ENCODE measurements at places on chromosomes 7 and 10. TPM values are rescaled to one million over a fixed set of nuclear protein-coding genes. Genes with fewer than 3 reads are reported as not detected.

CLEC2L gene
- total RNA-seq = 0.79 TPM

ANKRD1 gene
- 0.19 TPM for total RNA-seq

HMX2 gene
- 0.19 TPM for total RNA-seq

GSAP gene
- total RNA-seq = 14.6 TPM

NYAP1 gene
- total RNA-seq = 27.3 TPM

NME8 gene
- 5.8 TPM for total RNA-seq

ASB10 gene
- 0.39 TPM for total RNA-seq

CYP3A4 gene
- 1.8 TPM for total RNA-seq

RPEL1 gene
- total RNA-seq = not detected

LEP gene
- 0.55 TPM for total RNA-seq

GRCh38 chr7:4103352-4104091 is 578.6 kb upstream of the FOXK1 start:
- no peak for DNase-seq

DNA sequence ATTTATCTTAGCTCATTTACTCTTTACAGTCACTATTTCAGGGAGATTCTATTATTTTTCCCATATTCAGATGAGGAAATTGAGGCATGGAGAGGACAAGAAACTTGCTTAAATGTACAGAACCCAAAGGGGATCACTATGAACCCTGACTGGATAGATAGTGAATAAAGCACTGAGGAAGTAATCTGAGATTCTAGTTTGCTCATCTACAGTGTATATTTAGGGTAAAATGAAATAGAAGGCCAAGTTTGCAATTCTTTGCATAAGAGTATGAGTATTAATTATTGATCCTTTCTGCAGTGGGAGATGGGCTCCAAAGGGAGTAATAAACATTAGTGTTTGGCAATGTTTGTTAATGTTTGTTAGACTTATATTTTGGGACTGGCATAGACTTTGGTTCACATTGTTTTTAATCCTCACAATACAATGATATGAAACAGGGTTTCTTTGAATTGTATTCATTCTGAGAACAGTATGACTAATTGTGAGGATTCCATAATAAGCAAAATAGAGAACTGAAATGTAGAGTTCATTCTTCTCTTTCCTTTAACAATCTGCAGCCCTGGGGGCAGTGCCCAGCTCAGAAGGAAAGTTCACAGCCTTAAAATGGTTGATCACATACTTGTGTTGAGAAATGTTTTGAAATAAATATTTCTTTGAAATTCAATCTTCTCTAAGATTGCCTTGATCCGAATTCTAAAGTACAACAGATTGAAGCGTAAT is 131.0 kb upstream of the ZNF804B start:
- no peak for DNase-seq

- no peak for DNase-seq
These were observed 12.1 kb upstream of the TRPV6 start for GRCh38 chr7:142897691-142898090.

DNA sequence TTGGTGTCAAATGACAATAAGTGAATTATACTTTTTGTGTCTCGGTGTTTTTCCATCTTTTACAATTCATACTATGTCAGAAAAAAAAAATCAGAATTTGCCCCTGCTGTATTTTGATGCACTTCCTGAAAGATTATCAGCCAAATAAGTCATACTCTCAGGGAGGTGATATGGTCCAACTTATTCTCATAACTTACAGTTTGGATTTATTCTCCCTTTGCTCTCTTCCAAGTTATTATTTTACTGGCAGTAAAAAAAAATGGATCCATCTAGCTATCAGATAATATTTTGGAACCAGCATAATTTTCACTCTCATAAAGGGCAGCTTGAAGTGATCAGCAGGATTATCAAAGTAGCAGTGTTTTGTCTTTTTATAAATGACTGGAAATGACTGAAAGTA is 337.1 kb downstream of the BMPER start:
- no peak for DNase-seq

DNA sequence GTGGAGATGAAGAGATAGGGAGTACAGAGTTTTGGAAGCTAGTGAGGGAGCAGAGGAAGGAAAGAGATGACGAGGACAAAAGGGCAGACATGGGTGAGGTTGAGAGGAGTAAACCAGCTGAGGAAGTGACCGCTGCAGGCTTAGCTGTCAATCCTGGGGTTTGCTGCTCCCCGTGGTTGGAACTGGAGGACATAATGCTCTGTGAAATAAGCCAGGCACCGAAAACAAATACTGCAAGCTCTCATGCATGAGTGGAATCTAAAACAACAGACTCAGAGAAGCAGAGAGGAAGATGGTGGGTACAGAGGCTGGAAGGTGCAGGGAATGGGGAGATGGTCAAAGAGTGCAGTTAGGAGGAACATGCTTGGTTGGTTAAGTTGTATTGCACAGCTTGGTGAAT is 482.2 kb upstream of the C7orf33 start:
- DNase-seq = no peak

- DNase-seq = no peak
These were observed 124.3 kb downstream of the SKIDA1 start for GRCh38 chr10:21401196-21401595.

DNA sequence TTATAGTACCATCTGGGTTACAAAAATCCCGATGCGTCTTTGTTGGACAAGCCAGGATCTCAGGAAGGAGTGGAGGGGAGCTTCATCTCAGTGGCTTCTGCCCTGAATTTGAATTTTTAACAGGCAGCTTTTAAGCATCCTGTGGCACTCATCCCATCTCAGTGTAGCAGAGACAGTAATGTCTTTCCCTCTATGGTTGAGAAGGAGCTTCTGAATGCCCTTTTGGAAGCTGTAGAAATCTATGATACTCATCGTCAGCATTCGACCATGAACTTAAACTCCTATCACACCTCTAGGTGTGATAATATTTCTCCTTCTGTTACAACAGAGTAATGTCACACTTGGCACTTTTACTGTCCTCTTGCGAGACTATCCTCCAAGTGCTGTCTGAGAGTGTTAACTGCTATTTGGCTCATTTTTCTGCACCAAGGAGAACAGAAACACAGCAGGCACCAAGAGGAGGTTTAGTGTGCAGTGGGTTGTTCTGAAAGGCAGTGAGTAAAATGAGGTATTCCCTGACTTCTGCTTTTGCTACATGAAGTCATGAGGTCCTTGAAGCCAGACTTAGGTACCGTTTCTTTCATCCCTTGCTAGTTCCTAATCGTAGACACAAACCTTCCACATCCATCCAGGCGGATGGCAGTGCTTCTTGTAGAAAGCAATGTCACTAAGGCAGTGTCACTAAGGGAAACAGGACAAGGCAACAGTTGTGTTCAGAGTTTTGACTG is 177.4 kb downstream of the CELF2 start:
- no peak for DNase-seq

- DNase-seq = no peak
These were observed 17.4 kb downstream of the UBE2D4 start for GRCh38 chr7:43943417-43944187.

- no peak for DNase-seq
These were observed 855.5 kb upstream of the POM121L12 start for GRCh38 chr7:52179934-52180333.

DNA sequence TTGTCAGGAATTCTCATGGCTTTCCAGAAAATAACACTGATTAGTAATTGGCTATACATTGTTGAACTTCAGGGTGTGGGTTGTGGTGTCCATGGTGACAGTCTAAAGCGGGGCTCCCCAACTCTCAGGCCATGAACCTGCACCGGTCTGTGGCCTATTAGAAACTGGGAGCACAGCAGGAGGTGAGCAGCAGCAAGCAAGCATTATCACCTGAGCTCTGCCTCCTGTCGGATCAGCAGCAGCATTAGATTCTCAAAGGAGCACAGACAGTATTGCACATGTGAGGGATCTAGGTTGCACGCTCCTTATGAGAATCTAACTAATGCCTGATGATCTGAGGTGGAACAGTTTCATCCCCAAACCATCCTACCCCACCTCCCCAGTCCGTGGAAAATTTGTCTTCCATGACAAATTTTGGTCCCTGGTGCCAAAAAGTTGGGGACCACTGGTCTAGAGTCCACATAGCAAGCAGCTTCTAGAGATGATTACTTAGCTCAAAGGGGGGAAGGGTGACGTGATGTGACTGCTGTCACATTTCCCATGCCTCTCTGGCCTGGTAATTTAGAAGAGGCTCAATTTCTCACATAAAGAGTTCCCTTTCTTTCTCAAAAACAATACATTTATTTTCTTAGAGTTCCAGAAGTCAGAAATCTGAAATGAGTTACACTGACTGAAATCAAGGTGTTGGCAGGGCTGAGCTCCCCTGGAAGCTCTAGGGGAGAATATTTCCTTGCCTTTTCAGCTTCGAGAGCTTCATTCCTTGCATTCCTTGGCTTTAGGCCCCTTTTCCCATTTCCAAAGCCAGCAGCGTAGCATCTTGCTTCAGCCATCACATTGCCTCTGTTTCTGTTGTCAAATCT is 17.6 kb upstream of the FAM221A start:
- DNase-seq = no peak

DNA sequence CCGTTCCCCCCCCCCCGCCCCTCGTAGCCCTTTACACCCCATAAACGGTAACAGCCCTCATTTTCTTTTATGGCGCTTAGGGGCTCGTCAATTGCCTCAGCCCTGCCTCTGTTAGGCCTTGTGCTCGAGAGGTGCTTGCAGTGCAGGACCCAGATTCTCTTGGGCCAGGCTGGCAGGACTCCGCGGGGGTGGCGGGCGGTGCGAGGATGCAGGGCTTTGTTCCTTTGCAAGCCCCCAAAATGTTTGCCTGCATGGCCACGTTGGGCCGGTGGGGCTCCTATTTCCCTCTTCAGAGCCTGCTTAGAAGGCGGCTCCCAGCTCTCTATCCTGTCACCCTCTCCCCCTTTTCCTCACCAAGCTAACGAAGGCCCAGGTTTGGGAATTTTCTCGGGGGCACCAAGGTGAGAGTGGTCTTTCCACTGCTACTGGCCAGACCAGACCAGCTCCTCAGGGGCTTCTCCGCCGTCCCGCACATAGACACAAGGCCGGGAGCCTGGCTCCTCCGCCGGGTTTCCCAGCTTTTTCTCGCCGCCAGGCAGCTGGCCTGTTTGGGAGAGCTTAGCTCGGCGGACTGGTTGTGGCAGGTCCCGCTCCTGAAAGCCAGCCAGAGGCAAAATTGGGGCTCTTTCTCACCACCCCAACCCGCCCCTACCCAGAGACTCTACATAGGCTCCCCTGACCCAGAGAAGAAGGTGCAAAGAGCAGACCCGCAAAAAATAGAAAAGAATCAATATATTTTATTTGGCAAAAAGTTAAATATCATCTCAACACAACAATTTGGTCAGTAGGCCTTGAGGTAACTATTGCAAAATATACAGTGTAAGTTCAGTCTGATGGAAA is 3.4 kb downstream of the HOXA9 start:
- DNase-seq = no peak

DNA sequence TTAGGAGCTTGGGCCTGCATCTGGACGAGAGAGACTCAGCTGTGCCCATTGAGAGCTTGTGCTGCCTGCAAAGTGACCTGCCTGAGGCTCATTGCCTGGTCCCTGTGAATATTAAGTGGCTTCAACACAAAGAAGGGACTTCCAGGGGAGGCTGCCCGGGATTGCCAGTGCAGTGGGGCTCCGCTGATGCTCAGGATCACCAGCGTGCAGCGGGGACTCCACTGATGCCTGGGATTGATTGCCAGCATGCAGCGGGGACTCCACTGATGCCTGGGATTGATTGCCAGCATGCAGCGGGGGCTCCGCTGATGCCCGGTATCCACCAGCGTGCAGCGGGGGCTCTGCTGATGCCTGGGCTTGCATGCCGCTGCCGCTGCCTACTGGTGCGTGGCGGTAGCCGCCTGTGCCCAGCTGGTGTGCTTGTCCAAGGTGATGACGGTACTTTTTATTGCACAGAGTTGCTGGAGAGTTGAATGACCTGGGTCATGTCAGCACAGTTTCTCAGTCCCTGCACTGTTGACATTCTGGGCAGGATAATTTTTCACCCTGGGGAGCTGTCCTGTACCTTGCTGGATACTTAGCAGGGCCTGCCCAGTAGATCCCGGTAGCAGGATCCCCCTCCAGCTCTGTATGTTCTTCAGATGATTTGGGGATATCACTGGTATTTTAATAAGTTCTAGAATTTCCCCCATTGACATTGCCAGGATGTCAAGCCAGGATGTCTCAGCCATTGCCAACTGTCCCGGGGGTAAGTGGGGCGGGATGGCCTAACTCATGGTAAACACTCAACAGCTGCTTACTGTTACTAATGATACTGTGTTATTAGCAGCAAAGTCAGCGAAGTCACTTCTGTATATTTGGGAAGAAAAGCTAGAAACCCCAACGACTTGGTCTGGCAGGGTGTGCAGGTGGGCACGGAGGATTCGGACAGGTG is 13.0 kb downstream of the DOCK1 start:
- no peak for DNase-seq
